NCI-H446 (cell line): ENCODE measurements at places on chromosomes 6 and 20.

DNA sequence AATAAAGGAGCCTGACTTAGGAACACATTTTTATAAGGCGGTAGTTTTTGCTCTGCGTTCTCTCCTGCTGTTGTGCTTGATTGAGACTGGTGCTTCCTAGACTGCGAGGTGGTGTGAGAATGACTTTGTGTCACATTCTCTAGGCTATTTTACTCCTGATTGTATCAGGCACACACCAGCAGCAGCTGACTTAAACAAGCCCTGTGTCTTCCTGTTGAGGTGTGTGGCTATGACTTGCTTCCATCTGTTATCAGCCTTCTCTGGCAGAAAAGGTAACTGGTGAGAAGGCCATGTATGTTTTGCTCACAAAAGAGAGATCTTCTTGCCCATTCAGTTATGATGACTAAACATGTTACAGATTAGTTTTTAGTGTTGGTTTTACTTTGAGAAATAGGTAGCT is 43.4 kb downstream of the CLVS2 start:
- no peak for DNase-seq

DNA sequence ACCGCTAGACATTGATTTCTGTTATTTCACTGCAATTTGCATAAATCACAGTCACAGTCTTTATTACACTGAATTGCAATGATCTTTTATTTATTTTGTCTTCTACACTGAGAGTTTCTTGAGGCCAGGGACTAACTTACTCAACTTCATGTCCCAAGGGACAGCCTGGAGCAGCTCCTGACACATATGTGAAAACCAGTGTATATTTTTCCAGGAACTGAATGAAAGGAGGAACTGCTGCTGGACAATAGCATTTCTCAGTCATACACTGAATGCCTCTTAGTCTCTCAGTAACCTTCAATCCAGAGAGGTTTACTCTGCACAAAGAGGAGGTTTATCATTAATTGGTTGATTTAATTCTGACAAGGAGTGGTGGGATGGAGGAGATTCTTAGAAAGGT is 5.9 kb downstream of the F13A1 start:
- no peak for DNase-seq

- DNase-seq, result no peak
Observed at GRCh38 chr20:59605601-59606364, 1.4 kb downstream of the PHACTR3 start.

- DNase-seq, result no peak
Observed at GRCh38 chr6:35237476-35237875, 22.1 kb upstream of the ZNF76 start.

- no peak for DNase-seq
Observed at GRCh38 chr6:17334265-17334664, 53.1 kb downstream of the RBM24 start.

DNA sequence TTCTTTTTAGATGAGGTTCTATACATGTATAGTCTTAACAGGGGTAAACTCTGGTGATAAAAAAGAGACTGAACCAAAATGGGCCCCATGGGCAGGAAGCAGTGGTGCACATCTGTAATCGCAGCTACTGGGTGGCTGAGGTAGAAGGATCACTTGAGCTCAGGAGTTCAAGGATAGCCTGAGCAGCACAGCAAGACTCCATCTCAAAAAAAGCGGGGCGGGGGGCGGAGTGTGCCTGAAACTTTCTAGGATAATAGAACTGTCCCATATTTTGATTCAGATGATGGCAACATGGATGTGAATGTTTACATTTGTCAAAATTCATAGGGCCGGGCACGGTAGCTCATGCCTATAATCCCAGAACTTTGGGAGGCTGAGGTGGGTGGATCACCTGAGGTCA is 48.8 kb upstream of the TAF8 start:
- no peak for DNase-seq

GRCh38 chr20:48772183-48772976 is 55.4 kb downstream of the PREX1 start:
- no peak for DNase-seq

- no peak for DNase-seq
Observed at GRCh38 chr6:150567823-150568383, 31.8 kb upstream of the PLEKHG1 start.

DNA sequence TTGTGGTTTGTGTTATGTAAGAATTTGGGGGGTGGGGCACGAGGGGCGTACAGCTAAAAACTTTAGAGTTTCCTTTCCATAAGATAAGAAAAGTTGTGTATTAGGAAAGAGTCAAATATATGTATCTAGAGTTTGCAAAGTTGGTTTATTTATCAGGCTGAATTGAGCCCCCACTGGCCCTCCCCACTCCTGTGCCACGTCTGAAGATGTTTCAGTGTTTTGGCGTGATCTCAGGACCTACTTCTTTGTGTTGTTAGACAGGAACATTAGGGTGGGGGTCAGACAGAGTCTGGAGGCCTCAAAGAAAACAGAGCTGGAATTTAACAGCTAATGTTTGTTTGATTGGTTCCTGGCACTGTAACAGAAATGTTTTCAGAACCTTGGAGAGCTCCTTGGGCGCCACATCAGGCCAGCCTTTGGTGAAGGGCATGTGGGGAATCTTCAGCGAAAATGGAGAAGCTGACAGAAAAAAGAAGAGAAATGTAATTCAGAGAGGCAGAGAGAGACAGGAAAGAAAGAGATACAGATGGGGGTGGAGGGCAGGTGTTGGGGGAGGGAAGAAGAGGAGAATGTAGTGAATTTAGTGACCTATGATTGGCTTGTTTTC is 674 bp downstream of the NRSN1 start:
- peak; percentile 21 for DNase-seq

DNA sequence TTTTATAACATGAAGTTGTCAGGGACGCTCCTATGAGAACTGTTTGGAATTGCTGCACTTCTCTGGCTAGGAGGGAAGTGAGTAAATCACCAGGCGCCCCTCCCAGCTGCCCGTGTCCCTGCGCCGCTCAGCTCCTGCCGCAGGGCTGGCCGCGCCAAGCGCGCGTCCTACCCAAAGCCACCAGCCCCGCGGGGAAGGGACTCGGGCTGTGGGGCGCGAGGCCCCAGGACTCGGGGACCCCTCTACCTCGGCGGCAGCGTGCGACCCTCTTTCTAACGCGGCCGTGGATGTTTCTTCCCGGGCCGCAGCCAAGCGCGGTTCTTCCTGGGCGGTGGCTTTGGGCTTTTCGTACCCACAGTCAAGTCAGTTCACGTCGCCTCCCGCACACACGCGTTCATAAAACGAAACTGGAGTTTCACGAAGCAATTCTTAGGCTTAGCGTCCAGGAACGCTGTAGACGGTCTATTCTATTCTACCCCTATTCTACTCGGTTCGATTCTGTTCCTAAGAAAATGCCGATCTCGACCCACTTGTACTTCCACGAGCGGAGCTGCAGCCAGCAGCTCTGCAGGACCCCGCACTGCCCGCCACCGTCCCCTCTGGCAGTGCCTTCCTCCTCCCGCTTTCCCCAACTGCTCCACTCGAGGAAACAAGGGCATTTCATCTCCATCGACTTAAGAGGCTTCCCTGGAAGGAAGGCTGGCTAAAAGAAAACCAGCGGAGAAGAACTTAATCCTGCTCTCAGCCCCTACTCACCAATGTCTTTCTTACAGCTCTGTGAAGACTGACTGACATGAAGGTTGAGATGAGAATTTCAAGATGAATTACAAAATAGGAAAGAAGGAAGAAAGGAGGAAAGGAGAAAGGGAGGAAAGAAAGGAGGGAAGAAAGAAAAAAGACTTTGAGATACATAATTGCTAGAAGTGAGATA is 15.4 kb downstream of the FOXC1 start:
- no peak for DNase-seq

- no peak for DNase-seq
Observed at GRCh38 chr6:43306086-43306485, 2.5 kb downstream of the CRIP3 start.

DNA sequence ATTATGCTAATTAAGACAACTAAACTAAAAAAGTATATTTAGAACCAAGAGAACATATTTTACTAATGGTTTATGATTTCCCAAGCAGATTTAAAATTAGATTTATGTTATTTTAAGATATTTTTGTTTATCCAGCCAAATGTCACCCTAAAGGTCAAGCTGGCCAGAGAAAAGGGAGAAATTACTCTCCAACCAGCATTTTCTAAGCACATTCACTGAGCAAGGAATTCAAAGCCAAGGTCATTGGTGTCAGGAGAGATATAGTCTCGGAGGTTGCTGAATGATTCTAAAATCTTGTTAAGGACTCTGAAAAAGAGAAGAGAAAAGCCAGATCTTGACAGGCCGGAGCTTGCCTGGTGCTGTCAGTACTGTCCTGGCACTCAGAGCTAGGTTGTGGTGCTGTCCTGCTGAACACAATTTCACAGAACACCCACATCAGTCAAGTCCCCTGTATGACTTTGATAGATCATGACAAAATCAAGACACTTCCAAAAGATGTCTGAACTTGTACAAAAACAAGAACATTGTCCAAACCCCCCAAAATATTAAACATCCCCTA is 222.3 kb upstream of the SMLR1 start:
- DNase-seq, result no peak

DNA sequence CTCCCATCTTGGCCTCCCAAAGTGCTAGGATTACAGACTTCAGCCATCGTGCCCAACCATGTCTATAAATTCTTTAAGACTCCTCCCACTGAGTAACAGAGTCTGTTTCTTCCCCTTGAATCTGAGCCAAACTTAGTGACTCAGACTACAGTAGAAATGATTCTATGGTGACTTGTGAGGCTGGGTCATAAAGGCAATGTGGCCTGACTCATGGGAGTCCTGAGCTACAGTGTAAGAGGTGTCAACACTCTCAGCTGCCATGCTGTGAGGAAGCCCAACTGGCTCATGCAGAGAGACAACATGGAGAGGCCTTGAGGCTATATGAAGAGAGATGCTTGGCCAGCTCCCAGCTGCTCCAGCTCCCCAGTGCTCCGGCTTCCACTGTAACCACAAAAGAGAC is 5.2 kb upstream of the NRSN2 start:
- DNase-seq, result peak; percentile 31

DNA sequence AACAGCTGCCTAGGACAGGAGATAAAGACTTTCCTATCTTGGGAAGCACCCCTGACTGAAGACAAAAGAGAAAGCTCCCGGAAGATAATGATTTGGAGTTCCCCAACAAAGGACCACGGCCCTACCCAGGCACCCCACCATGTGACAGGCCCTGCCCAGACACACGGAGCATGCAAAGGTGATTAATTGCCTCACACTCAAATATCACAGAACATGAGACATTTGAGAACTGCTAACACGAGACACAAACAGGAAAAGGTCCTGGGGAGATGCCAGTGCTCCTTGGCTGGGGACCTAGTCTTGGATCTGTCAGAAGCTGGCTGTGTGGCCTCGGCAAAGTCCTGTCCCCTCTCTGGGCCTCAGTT is 82.5 kb upstream of the PTPN1 start:
- no peak for DNase-seq

DNA sequence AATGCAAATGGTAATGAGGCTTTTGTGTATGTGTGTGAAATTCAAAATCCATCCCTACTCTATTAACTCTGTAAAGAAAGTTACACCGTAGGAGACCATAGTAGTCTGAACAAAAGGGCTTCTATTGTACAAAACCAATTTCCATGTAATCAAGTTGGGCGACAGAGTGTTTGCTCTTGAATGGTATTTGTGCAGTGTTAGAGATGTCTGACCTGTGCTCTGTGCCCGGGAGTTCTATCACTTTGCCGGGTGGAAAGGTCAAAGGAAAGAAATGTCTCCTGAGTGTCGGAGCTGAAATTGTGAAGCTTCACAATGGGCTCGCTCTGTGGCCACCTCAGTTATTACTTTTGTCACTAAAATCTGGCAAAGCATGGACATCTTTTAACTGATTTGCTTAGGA is 312.0 kb downstream of the SAMD5 start:
- DNase-seq, result no peak

DNA sequence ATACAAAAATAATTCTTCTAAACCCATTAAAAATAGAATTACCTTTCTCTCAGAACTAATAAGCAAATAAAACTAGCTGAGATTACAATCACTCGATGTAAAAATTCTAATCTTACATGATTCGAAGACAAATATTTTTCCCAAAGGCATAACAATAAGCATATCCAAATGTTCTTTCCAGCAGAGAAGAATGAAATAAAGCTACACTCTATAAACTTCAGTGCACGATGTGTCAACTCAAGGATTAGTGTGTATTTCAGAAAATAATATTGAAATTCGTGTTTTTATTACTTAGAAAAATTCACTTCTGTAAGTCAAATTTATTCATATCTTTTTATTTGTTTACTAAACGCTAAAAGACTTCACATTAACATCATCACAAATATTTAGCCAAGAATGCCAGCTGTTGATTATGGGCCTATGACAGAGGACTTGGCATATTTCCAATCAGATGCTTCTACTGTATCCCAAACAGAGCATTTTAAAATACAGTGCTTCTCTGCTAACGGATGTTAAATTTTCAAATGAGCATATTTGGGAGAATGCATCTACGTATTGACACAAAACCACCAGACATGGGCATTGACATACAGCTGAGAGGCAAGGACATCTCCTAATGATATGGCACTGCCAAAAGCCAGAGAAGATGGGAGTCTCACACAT is 54.7 kb upstream of the PDE7B start:
- DNase-seq, result peak; percentile 49

- DNase-seq, result no peak
Observed at GRCh38 chr6:17491416-17492142, 98.2 kb downstream of the CAP2 start.

GRCh38 chr20:63295422-63295821 is 2.4 kb downstream of the COL20A1 start:
- DNase-seq, result no peak

DNA sequence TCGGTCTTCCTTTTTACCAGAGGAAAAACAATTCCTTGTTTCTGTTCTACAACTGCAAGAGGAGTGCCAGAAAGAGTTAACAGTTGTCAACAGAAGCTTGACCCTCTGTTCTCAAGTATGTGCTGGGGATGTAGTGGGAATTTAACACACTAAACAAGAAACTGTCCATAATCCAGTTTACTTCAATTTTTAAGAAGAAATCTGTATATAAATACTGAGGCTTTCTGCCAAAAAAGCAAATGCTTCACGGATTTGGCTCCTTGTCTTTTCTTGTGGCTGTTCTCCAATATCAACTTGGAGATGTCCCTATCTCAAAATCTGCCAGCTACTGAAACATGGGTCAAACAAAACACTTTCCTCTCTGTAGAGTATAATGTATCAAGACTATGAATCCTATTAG is 26.8 kb downstream of the REV3L start:
- DNase-seq, result peak; percentile 5

- DNase-seq, result no peak
Observed at GRCh38 chr6:125688138-125688537, 61.3 kb upstream of the HEY2 start.
